ENCODE measurements at places on chromosomes 5 and 9.

GRCh38 chr5:125153231-125153630, 406.8 kb upstream of the ZNF608 start:
- DNase-seq, result no peak

DNA sequence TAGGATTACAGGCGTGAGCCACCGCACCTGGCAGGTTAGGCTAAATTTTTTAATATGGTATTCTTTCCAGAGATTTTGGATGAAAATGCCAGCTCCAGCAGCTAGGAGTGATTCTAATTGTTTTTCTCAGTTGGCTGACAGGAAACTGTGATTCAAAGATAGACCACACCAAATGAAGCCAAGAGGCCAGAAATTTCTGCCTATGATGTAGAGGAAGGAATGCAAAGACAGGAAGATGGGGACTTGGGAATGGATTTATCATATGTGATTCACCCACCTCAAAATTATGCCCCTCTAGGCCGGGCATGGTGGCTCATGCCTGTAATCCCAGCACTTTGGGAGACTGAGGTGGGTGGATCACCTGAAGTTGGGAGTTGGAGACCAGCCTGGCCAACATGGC, 53.3 kb downstream of the UGCG start:
- no peak for DNase-seq

DNA sequence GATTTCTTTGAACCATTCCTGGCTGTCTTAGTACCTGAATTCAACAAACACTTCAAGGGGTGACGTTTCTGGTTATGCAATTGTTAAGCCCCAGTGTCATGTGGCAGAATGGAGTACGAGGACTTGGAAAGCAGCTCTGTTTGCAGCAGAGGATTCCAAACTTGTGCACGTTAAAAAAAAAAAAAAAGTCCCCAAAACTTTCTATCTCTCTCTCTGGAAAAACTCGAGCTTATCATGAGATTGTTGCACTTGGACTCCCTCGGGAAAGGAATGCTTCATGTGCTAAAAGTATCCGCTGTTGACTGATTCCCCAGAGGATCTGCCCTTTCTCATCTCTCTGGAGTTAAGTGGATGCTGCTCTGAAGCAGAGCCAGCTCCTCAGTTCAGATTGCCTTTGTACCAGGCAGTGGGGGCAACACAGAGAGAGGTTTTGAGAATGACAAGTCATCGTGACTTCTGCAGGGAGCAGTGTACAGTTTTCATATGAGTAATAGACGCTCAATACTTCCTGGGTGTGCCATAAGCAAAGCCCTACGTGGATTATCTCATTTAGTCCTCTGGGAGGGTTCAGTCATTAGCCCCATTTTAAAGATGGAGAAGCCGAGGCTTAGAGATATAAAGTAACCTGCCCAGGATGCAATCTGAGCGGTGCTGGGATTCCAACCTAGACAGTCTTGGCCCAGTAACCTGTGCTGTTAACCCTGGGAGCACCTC, 28.1 kb downstream of the TMOD1 start:
- no peak for DNase-seq

DNA sequence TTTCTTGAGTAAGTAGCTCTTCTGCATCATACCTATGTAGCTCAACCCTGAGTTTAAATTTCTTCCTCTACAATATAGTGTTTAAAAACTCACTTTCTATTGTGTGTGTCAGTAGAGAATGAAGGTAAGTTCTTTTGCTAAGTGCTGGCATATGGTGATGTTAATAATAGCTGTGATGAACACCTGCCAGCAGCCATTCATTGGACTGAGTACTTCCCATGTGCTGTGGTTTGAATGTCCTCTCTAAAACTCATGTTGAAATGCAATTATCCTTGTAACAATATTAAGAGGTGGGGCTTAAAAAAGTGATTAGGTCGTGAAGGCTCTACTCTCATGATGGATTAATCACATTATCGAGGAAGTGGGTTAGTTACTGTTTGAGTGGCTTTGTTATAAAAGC, 645.2 kb upstream of the RGMB start:
- peak; percentile 76 for DNase-seq

DNA sequence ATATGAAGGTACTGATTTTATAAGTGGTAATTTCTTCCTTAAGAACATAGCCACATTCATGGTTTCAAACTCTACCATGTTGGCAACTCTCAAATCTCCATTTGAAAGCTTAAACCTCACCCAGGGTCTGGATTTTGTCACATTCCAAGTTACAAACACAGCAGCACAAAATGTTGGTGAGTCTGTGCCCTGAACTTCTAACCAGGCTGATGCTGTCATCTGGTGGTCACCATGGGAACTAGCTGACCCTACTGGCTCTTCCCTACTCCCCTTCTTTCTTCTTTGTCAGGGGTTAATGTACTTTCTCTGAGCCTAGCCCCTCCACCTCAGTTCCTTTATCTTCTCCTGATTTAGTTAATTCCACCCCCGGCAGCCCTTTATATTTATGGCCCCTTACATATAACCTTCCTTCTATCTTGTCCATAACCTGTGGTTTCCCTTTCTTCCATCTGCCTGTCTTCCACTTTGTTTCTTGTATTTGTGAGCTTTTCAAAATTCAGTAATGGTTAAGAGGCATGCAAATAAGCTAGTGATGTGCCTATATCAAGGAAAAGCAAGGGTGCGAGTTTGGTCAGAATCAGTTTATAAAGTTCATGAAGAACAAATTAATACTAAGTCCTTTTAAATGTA, 35.9 kb downstream of the TGFBR1 start:
- peak; percentile 68 for DNase-seq

GRCh38 chr9:83047839-83048775, 14.8 kb downstream of the RASEF start:
- no peak for DNase-seq

DNA sequence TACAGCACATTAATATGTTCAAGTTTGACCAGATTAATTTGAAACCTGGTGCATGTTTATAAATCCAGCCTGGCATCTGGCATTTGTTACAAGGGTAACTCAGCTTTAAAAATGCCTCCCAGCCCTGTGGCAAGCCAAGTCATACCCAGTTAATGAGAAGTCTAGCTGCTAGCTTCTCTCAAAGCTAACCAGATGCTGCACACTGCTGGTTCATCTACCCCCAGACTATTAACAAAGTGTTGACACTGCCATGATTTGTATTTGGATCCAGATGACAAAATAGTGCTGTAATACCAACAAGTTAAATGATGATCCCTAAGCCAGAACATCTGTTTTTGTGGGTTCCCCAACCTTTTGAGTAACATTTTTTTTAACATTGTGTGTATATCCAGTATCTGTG, 573.7 kb upstream of the DAB2 start:
- no peak for DNase-seq

- DNase-seq, result peak; percentile 56
Measured at GRCh38 chr9:85743275-85744128, 1.7 kb upstream of the AGTPBP1 start.

- no peak for DNase-seq
Measured at GRCh38 chr5:66224773-66225553, 80.9 kb downstream of the SREK1 start.

GRCh38 chr9:8241201-8241600, 441.6 kb upstream of the DMAC1 start:
- no peak for DNase-seq

- DNase-seq, result no peak
Measured at GRCh38 chr5:80744149-80744548, 89.4 kb upstream of the DHFR start.

DNA sequence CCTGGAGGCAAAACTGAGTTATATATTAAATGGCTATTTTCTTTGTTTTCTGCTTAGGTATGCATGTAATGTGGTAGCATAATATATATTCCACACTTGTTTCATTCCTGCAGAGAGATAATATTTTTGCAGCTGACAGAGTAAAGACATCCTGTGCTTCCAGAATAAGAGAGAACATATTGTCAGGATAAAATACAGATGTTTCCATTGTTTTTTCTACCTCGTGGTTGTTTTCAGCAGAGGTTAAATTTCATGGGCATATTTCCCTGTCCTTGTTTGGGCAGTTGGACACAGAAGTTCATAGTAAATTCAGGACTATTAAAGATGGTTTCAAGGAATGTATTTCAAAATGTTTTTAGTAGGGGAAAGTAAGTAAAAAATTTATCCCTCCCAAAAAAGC, 47.6 kb upstream of the MEGF10 start:
- no peak for DNase-seq

- no peak for DNase-seq
Measured at GRCh38 chr9:4985386-4986266, 554 bp downstream of the JAK2 start.

DNA sequence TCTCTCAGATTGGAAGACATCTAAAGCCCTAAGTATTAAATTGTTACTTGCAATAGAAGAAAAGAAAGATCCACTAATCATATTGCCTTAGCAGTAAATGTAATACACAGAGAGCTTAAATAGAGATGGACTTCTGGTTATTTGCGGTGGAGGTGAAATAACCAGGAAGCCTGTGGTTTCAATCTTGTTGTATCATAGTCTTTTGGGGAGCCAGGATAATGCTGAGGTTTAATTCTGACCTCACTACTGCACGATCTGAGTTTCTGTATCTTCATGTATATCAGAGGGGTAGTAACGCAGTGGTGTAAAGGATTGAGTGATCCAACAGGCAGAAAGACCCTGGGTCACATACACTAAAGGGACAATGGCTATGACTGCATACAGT, 71.7 kb downstream of the ANKRD55 start:
- no peak for DNase-seq

DNA sequence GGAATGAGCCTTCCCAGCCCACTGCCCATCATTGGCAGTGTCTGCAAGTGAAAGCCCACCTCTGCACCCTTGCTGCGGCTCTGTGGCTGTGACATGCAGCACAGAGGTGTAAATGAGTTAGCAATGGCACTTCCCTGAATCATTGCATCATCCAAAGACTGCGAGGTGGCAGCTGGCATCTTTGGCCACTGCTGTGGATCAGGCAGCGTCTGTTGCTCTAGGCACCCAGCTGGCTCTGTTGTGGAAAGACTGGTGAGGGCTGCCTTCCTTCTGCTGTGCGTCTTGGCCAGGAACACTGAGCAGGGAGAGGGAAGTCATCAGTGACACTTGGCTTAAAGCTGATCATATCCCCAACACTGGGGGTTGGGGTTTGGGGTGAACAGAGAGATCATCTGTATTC, 64.5 kb downstream of the MFAP3 start:
- no peak for DNase-seq

DNA sequence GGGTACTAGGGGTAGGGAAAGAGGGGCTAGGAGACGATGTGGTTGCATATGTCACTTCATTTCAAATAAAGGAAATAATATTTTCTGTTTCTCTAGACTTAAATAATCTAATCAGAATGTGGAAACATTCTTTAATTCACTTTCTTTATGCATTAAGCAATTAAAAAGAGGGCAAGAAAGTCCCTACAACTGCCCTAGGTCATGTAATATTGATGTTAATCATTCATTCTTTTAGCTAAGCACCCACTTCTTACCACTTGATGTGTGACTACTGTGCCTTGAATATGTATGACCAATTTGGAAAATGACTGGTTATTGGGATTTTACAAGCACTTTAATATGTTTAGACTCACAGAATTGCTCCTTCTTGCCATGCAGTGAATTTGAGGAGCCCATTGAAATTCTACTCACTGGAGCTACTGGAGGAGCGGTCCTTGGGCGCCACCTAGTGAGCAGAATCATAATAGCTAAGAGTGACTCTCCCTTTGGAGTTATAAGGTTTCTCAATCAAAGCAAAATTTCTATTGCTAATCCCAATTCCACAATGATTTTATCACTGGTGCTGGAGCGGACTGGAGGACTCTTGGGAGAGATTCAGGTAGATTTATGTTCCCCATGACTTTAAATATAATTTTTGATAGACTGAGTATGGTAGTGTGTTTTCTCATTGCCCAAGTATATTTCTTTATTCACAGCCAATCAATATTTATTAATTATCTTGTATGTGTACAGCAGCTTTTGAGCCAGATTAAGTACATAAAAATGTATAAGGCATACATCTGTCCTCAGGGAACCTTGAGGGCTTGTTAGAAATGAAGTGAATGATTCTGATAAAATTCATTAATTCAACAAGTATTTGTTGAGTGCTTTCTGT, 225.1 kb downstream of the ADGRV1 start:
- peak; percentile 32 for DNase-seq

DNA sequence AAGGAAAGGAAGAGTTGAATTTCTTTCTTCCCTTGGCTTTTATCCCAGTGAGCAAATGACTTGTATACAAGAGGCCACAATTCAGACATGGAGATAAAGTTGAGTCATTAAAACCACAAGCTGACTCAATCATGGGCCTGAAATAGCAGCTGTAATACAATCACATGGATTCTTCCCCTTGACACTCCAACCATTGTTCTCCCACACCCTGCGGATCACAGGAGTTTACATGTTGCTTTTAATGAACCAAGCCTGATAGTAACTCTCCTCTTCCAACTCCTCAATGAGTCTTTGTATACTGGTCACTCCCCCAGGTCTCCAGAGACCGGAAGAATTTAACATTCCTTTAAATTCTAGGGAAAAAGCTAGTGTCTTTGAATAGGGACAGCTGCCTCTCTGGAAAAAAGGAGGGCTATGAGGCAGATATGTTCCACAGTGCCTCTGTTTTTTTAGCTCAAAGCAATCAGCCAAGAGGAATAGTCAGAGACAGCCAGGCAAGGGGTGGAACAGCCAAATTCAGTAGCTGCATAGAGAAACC, 32.4 kb downstream of the PCDHGC5 start:
- DNase-seq, result no peak

DNA sequence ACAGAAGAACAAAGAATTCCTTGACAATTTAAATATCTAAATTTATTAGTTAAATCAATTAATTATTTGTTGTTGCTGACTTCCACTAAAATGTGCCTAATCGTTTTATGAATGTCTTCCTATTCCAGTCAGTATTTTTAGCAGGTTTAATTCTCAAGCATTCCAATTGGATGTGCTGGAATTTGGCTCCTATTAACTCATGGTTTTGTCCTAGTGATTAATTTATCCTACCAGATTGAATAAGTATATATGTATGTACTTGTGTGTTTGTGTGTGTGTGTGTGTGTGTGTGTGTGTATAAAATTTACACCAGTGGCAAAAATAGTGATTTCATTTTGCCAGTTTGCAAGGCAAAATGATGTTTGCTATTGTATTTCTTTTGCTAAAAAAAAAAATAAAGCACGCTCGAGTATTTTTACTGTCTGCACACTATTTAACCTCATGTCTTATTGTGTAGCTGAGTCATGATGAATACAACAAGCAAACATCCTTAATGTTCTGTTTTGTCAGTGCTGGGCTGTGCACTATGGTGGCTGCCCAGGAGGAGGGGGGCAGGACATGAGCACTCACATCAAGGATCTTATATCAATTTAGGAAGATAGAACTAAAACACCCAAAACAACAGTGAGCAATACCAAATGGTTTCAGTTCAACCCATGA, 375.5 kb downstream of the PDE4D start:
- DNase-seq, result no peak
